Stimulated activated CD4-positive, alpha-beta T cell treated with anti-CD3 and anti-CD28 coated beads, Interleukin-4, amount 100 ng/mL, for 4 hours (primary cell): ENCODE measurements at places on chromosomes 5 and 9.

GRCh38 chr9:128999581-129000206 lies 28.4 kb downstream of the SH3GLB2 start:
- DNase-seq, result no peak

- no peak for DNase-seq
Measured at GRCh38 chr9:75812141-75812540, 78.3 kb upstream of the PCSK5 start.

GRCh38 chr5:440401-441201 lies 2.4 kb upstream of the EXOC3 start:
- DNase-seq, result no peak

GRCh38 chr5:160463740-160464465 lies 42.2 kb downstream of the PTTG1 start:
- no peak for DNase-seq

DNA sequence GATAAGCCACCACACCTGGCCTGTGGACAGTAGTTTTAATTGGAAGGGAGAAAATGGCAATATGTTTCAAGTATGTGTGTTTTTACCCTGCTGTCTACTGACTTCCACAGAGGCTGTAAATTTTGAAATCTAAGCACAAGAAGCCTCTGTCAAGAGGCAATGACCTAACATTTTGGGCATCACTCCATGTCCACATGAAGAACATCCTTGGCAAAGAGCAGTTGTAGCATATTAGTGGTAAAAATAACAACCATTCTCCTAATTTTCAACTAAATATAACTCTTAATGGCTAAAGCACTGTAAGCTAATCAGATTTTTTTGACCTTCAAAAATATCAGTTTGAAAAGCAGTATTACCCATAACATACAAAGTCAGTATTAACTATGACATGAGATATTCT lies 100.3 kb upstream of the APC start:
- DNase-seq, result no peak

GRCh38 chr5:91219091-91219802 lies 163.9 kb downstream of the ARRDC3 start:
- no peak for DNase-seq

DNA sequence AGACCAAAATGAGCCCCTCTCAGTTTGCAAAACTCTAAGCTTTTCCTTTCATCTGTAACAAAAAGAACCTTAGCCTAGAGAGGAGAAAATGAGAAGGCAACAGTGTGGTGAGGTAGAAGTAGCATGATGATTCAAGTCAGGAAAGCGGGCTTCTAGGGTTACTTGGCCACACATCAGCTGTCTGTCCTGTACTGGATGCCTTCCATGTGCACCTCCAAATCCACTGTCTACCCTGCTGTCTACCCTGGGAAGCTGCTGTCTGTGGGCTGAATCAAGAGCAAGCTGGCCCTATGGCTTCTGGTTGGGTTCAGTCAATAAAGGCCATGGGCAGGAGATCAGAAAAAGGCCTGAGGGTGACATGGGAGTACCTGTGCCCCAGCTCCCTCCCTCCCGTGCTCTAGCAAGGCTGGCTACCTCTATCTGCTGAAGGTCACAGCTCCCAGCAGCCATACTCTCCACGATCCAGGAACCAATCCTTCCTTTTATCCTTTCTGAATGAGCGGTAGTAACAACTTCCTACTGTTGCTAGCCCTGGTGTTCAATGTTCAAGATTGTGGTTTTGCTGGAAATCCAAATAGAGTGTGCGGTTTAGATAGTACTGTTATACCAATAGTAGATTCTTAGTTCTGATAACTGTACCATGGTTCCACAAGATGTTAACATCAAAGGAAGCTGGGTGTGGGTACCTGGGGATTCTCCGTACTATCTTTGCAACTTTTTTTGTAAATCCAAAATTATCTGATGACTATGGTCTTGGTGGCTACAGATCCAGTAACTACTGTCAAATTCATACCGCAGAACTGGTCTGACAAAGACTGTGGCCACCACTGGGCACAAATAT lies 191.0 kb downstream of the ESM1 start:
- DNase-seq, result no peak

- DNase-seq, result no peak
Measured at GRCh38 chr9:130297371-130297770, 31.8 kb downstream of the HMCN2 start.

DNA sequence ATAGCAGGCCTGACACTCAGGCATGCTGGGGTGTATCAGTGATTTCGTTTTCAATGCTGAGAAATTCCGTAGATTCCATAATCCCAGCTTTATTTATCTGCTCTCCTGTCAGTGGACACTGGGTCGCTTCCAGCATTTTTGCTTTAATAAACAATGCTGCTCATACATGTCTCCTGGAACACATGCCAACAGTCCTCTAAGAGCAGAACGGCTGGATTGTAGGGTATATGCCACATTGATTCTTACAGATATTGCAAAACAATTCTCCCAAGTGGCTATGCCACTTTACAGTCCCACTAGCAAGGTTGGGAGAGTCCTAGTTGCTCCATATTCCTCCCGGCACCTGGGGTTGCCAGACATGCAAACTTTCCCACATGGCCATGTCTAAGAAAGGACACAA lies 81.9 kb downstream of the RAPGEF1 start:
- no peak for DNase-seq

DNA sequence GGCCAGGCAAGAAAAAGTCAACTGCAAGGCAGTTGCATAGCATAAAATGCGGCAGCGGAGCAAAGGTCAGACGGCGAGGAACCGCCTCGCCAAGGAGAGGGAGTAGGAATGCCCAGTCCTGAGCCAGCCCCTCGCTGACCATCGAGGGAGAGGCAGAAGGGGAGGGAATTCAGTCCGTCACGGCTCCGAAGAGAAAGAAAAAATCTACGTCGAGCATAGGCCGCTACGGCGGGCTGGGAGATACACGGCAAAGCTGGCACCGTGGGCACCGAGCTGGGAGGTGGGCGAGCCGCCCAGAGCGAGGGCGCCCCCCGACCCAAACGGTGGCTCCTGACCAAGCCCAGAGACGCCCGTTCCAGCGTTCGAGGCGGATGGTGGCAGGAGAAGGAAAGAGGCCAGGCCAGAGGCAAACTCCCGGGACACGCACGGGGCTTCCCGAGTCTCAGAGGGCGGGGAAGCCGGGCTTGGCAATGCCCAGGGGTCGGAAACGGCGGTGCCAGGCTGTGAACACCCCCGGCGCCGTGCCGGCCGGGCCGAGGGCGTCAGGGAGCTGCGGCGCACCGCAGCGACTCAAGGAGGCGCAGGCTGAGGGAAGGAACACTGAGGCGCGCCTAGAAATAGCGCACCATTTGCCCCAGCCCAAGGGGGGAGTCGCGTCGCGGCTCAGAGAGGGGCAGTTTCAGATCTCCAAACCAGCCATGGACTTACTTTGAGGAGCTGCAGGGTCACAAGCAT lies 518 bp downstream of the SPRY4 start:
- no peak for DNase-seq

- DNase-seq, result no peak
Measured at GRCh38 chr9:136013524-136014034, 52.4 kb upstream of the UBAC1 start.

GRCh38 chr5:107553117-107553555 lies 117.6 kb downstream of the EFNA5 start:
- no peak for DNase-seq

GRCh38 chr5:180201051-180201987 lies 7.7 kb downstream of the RASGEF1C start:
- no peak for DNase-seq

GRCh38 chr5:10706326-10706725 lies 54.7 kb downstream of the DAP start:
- DNase-seq, result no peak
